ENCODE measurements at places on chromosomes 16 and 17.

DNA sequence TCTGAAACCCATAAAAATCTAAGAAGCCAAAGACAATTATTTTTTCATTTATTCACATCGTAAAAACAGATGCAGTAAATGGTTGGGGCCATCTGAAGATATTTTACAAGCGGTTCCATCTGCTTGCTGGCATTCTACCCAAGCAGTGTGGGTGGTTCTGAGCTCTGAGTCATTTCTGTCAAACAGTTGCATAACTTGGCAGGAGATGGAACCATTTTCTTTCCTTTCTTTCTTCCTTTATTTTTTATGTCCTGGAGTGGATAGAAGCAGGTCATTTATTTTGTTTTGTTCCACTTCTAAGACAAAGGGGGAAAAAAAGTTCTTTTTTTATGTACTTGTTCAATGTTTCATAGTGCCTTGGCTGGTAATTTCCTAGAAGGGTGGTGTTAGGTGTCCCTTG lies 1151.9 kb upstream of the GOT2 start:
- DNase-seq = peak; percentile 89

DNA sequence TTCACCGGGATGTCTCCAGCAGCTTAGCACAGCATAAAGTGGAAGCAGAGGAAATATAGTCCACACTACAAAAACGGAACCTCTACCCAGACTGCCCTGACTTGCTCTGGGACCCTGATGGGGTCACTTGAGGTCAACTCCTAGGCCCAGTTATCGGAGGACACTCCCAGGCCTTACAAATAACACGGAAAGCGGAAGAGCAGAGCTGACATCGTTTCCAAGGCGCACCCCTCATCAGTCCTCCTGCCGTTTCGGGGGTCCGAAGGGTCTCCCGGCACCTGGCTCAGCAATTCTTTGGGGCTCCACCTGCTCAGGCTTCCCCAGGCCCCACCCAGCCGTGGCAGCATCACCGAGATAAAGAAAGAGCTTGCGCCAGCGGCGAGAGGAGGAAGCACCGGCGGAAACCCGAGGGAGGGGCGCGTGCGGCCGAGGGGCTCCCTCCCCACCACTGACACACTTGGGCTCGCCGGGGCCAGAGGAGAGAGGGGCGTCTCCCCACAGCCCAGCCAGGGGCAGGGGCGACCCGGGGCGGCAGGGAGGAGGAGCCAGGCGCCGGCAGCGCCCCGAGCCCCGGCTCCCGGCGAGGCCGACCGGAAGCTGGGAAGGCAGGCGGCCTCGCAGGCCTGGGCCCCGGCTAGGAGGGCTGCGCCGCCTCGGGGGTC lies 727 bp downstream of the CORO7 start:
- DNase-seq = no peak

- DNase-seq = no peak
Observed at GRCh38 chr17:39194985-39195524, 2.4 kb downstream of the CACNB1 start.

DNA sequence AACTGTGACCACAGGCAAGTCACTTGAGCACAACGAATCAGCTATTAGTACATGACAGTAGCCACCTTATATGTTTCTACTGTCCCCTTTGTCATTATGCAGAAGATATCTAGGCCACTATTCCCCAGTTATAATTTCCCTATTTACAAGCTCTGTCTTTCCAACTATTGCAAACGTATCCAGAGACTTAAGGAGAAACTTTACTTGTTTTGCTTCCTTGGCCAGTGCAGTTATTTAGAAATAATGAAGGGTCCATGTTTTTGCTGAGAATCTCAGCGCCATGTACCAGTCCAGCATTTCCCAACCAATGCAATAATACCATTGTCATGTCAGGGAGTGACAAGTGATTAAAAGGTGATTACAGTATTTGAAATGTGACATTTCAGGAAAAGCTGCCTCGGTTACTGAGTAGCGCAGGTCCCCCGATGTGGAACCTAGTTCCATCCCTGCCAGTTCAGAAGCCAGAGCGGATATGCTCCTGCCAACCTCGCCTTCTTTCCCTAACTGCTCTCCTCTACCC lies 743 bp downstream of the ZNF624 start:
- no peak for DNase-seq

GRCh38 chr17:27807567-27808470 lies 7.5 kb upstream of the NOS2 start:
- no peak for DNase-seq

DNA sequence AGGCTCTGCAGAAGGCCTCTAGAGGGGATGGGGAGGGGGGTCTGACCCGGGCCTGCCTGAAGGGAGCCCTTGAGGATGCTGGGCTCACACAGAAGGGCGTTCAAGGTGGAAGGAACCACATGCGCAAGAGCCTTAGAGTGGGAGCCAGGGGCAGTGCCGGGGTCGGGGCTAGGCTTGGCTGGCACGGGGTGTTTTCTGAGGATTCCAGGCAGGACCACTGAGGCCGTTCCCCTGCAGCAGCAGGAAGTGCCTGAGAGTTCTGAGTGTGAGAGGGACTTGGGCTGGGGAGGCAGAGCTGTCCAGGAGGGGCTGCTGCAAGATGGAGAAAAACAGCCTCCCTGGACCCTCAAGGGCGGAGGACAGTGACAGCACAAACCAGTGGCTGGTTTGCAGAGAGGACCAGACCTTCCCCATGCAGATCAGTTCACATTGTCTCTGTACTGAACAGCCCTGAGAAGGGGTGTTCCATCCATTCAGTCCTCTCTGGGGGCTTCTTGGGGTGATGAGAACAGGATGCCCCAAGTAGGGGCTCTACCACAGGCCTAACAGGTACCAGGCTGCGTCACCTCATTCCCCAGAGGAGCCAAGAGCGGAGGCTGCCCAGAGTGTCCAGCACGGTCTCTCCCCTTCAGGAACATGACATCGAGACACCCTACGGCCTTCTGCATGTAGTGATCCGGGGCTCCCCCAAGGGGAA lies 3.4 kb downstream of the NDRG4 start:
- no peak for DNase-seq

DNA sequence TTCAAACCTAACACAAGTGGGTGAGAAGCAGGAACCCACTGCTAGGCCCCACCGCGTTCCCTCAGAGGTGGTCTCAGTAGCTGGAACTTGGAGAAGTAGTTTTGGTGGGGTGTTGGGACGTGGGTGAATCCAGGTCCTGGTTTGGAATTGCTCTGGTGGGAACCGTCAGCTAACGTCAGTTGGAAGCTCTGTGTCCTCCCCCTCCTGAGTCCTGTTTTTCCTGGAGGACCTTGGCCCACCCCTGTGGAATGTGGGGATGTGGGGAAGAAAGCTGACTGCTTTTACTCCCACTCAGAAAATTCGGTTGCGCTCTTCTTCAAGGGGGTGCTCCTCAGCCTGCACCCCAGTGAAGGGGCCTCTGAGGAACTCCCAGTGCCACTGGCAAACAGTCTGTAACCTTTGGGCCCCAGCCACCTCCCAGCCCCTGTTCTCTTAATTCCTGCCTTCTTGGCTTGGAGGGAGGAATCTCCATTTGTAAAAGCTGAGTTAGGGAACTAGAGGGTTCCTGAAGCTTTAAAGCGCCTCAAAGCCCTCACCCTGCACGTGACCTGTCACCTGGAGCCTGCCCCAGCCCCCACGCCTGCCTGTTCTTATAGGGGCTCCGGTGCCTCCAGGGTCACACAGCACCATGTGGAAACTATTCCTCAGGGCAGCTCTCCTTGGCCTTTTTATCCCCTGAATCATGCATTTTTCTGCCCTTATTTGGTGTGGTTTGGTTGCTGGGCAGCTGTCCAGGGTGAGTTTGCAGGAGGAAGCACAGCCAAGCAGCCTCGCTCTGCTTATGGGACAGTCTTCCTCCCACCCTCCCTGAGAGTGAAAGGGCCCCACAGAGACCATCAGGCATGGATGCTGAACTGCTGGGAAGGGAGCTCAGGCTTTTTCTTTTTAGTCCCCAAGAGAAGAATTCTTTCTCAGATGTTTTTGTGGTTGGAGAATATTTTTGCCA lies 16.2 kb upstream of the NAGLU start:
- peak; percentile 96 for DNase-seq

GRCh38 chr16:55567382-55567781 lies 898 bp downstream of the CAPNS2 start:
- no peak for DNase-seq

DNA sequence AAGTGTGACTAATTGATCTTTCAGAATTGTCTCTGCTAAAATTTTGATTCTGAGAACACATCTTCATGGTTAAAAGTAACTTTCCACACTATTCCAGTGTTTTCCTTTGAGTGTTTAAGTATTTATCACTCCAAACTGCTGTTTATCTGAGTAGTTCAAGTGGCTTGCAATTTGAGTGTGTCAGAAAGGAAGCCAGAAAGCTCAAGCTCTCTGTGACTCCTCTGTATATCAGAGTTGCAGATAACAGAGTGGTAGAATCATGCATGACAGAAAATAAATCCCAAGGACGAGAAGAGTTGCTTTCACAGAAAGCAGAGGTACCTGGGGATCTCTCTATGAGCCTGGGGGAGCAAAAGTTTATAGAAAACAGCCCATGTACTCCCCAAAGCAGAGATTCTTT lies 130.0 kb downstream of the CYB561 start:
- DNase-seq = no peak

DNA sequence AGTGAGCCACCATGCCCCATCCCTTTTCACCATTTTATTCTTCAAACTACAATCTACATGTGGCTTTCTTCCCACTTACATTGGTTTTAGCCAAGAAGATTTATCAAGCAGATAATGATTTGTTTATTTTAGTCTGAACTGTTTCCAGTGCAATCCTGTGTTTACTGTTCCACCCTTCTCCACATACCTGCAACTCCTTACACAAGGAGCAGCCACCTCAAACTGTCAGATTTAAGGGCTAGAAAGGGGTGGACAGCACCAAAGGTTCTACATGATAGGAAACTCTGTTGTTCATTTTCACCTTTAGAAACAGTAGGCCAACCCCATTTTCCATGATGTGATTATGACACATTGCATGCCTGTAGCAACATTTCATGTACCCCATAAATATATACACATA lies 1.9 kb downstream of the RUNDC1 start:
- DNase-seq = no peak

DNA sequence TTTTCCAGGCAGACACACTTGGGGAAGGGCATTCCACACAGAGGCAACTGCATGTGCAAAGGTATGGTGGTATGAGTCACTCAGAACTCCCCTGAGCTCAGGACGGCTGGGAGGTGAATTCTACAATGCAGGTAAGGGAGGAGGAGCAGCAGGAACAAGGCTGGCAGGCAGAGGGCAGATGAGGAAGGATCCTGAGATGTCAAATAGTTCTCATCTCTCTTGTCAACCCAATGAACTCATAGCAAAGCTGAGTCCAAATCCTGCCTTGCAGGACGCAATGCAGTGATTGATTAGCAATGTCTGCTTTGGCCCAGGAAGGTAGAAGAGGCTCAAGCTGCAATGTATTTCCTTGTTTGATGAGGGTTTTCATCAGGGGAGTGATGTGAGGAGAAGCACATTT lies 243.5 kb downstream of the XYLT1 start:
- no peak for DNase-seq

GRCh38 chr17:10836966-10837590 lies 809 bp downstream of the PIRT start:
- no peak for DNase-seq

- no peak for DNase-seq
Observed at GRCh38 chr16:51152691-51153576, 1.9 kb upstream of the SALL1 start.

DNA sequence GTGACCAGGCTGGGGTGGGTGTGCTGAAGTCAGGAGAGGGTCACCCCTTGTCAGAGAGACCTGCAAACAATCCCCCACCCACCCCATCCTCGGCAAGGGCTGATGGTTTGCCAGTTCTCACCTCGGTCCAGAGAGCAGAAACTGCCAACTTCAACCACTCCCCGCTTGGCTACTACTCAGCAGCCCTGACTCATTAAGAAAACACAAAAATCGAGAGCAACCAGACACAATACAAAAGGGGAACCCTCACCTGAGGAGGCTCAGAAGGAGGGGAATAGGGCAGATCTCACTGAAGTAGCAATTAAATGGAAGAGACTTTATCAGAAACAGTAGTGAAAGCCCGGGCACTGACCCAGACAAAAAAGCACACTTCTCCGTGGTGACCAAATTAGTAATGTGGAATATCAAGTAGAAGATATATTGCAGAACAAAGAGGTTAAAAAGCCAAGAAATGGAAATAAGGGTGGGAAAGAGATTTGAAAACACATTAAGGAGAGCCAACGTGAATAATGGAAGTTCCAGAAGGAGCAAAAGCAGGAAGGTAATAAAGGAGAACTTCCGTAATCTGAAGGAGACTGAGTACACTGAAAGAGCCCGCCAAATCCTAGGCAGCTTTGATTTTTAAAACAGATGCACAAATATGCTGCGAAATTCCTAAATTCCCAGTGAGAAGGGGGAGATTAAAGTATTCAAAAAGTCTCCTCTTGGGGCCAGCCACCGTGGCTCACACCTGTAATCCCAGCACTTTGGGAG lies 23.6 kb downstream of the CENPV start:
- no peak for DNase-seq

DNA sequence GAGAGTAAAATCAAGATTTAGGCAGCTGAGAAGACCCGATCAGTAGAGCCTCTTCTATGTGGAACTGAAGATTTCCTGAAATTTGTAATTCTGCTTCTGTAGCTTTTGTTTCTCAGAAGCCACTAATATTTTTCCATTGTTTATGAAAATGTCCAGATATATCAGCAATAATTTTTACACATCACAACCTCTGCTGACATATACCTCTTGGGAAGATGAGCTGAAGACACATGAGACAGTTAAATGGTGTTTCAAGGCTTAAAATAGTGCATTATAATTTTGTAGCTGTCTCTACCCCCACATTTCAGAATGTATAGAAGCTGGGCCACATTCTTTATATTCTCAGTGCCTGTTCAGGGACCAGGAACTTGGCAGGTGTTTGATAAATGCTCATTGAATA lies 320.6 kb downstream of the HS3ST4 start:
- no peak for DNase-seq

GRCh38 chr16:23401139-23401538 lies 51.9 kb downstream of the COG7 start:
- DNase-seq = no peak

GRCh38 chr17:17683710-17684365 lies 2.6 kb downstream of the RAI1 start:
- no peak for DNase-seq

DNA sequence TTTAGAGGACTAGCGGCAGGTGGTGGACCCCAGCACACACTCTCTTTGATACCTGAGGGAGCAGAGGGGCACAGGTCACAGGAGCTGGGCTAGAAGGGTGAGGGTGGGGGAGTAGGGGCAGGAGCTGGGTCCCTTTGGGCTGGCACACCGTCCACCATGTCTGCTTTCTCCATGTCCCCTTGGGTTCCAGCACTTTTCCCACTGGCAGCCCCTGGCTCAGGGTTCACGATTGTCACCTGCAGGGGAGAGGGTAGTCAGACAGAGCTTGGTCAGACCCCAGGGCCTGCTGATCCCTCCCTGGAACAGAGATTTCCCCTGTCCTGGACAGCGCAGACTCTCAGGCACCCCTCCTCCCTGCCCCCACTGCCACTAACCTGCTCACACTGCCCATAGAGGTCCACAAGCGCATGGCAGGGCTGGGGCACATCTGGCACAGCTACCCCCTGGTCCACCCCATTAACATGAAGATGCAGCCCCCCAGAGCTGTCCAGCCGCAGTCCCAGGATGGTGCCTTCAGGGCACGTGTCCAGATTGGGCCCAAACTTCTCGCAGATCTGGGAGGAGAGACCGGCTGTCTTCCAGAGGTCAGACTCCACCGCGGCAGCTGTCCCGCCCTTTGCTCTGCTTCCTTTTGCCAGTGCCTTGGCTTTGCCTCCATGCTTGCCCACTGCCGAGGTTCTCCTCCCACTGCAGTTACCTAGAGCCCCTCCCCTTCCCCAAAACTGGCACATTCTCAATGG lies 3.1 kb upstream of the GPS2 start:
- DNase-seq = no peak
